ENCODE measurements at places on chromosomes 3 and 15.

GRCh38 chr15:35673093-35673684 is 127.2 kb upstream of the DPH6 start:
- no peak for DNase-seq

GRCh38 chr15:29452881-29453731 is 183.5 kb upstream of the NSMCE3 start:
- peak; percentile 25 for DNase-seq

DNA sequence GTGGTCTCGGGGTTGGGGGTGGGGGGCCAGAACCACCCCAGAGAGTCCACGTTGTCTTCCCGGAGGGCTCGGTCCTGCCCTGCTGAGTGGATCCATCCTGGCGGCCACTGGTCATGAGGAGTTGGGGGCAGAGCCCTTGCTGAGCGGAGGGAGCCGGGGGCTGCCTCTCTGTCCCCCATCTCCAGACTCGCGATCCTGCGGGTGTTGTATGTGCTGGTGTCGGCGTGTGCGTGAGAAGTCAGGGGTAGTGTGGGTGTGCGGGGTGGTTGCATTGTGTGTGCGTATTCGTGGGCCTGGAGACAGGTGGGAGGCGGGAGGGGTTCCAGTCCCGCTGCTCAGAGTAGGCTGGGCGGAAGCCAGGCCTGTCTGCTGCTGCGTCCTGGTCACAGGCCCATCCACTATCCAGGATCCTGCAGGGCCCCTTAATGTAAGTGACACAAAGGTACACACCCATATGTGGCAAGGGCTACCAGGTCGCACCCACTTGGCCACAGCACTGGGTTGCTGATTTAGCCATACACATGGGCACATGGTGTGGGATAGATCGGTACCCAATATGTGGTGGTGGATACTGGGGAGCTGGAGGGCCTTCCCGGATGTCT is 30.7 kb downstream of the NBEAL2 start:
- DNase-seq, result no peak

- DNase-seq, result no peak
These were observed 7.8 kb downstream of the DNASE1L3 start for GRCh38 chr3:58202917-58203360.

DNA sequence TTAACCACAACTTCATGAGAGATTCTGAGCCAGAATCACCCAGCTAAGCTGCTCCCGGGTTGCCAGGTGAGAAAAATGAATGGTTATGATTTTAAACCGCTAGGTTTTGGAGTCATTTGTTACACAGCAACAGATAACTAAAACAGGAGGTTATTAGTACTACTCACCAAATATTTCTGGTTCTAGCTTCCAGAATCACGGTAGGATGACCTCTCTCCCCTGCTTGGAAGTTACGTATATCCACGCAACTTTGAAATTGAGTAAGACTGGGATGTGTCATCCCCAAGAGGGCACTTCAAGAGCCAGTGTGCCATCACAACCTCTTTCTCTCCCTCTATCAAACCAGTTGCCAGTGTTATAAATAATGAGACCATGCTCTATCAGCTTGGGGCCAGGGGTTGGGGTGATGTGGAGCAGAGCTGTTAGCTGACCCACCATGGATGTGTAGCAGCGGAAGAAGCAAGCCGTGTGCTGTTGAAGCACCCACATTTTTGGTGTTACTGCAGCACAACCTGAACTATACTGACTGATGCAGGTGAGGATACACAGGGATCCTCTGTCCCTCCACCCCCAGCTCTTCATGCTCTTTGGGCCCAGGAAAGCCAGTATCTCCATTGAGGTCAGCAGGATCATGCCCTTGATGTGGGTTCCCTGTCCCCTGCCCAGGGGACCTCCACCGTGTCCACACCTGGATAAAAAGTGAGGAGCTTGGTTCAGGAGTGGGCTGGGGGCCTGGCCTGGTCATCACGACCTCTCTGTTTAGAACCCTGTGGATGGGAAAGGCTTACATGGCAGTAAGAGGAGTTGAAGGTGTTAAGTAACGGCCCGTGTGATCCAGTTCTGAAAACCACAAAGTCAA is 19.4 kb upstream of the ALDH1A3 start:
- no peak for DNase-seq

- no peak for DNase-seq
These were observed 681 bp upstream of the IL5RA start for GRCh38 chr3:3110749-3111361.

GRCh38 chr3:62261736-62262135 is 111.6 kb downstream of the FEZF2 start:
- no peak for DNase-seq

- no peak for DNase-seq
These were observed 1.4 kb upstream of the ISLR2 start for GRCh38 chr15:74128785-74129585.

DNA sequence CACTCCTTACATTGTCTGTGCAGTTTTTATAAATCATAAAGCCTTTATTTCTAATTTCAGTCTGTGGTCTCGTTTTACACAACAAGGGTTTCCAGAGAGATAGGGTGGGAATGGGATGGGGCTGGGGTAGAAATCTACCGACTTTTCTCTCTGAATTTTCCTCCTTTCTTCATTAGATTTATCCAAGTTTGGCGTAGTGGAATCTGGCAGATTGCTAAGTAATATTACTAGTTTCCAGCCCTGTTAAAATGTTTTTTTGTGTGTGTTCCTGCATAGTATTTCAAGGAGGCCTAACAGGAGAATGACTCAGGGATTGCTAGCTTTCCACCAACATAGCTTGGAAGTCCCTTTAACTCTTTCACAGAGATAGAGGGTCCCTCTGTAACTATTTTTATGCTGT is 185.5 kb upstream of the GOLGA6L4 start:
- no peak for DNase-seq

DNA sequence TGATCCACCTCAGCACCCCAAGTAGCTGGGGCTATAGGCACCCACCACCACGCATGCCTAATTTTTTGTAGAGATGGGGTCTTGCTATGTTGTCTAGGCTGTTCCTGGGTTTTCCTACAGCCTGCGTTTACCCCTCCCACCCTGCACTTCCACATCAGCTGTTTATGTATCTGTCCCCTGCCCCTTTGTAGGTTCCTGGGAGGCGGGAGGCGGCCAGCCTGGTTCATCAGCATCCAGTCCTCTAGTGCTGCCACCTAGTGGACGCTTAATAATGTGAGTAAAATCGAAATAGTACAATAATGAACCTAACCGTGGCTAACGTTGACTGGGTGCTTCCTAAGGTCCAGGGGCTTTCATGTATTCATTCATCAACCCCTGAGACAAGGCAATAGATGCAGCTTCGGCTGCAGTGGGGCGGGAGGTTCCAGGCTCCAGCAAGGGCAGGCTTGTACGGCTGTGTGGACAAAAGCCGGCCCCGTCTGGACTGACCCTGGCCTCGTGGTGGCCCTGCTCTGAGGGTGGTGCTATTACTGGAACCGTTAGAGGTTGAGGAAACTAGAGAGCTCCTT is 1.2 kb upstream of the LCTL start:
- peak; percentile 67 for DNase-seq

DNA sequence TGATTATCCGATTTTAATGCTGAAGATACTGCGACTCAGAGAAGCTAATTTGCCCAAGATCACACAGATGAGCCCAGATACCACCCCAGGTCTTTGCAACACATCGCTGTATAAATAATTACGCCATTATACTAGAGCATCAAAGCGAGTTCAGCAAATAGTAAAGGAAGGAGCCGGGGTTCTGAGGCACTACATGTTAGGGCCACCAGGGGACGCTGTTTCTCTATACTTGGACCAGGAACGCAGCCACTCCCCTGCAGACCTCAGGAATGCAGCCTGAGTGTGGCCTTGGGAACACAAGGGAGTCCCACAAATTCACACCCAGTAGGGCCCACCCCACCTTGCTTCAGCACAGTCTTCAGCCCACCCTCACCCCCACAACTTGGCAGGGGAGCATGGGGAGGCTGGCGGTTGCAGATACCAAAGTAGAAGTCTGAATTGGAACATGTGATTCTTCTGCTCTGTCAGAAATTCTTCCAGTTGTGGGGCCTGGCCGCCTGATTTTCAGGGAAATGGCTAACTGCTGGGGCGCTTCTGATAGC is 57.8 kb upstream of the RYK start:
- peak; percentile 91 for DNase-seq

DNA sequence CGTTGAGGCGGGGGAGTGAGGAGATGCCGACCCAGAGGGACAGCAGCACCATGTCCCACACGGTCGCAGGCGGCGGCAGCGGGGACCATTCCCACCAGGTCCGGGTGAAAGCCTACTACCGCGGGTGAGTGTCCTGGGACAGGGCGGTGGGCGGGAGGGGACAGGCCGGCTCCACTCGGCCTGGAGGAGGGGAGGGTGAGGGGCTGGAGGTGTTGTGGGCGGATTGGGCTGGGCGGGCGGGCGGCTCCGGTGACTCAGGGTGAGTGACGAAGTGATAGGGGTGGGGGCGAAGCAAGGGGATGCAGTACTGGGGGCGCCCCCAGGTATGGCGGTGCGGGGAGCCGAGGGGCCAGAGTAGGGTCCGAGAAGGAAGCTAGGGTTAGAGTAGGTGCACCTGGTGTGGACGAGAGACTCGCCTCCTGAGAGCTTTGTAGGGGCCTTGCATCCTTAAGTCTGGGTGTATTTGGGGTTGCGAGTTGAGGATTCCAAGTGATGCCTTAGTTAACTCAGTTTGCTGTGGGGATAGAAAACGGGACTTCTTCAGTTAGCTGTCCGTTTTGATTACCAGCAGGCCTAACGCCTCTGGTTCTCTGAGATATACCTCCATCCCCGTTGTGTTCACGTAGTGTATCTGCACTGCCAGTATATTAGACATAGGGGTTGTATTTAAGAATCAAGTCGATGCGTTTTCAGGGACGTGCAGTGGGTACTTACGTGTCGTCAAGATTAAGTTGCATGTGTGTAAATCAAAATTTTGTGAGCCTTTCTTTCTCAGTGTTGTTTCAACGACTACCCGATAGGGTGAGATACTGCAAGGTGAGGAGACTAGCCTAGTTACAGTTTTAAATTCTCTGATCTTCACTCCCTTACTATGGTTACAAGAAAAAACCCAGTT is 670 bp downstream of the PRKCI start:
- DNase-seq, result peak; percentile 36

DNA sequence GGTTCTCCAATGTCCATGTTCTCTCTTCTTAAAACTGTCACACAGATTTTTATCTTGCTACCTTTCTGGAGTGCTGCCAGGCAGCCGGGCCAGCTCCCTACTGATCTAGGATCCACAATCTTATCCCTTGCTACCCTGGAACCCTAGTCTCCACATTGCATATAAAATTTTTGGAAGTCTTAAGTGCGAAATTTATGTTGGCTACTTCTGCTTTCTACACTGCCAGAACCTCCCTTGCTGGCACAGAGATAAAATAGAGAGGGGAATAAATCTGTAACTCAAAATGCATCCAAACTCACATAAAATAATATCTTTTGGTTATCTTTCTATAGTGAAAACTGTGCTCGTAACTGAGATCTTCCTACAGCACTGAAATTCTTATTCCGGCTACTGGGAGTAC is 182.6 kb downstream of the ZPLD1 start:
- DNase-seq, result no peak

GRCh38 chr3:196050597-196050996 is 31.3 kb downstream of the TFRC start:
- DNase-seq, result no peak

DNA sequence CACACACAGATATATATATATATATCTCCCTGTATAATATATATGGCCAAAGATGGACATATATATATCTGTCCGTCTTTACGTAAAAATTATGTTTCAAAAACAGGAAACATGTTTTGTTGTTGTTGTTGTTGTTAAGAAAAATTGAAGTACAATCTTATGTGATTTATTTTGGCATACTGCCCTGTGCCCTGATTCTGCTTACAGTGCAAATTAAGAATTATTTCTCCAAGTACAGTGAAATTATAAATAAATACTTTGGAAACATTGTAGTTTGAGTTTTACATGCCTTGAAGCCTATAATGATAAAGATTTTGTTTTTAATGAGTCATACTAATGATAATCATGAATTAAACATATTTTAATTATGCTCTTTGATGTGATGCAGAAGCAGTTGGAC is 994.9 kb downstream of the DIPK2A start:
- DNase-seq, result no peak

GRCh38 chr3:35653347-35653746 is 14.0 kb downstream of the ARPP21 start:
- no peak for DNase-seq

DNA sequence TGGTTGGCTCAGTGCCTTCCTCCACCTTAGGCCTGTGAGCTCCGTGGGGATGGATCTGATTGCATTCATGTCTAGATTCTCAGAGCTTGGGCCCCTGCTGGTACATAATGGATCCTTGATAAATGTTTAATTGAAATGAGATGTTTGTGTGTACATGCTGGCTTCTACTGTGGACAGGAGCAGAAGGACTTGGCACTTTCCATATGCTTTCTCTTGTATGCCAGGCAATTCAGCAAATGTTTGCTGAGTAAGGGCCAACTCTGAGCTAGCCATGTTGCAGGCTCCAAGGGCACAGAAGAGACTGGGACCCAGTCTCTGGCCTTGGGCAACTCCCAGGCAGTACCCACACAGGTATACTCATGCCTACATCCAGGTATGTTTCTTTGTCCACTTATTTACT is 67.0 kb downstream of the RAB11A start:
- DNase-seq, result no peak

Data from EH (cell line).